CD4-positive, alpha-beta T cell treated with Interleukin-21 for 1 hour (primary cell): ENCODE measurements at places on chromosomes 2 and 18.

DNA sequence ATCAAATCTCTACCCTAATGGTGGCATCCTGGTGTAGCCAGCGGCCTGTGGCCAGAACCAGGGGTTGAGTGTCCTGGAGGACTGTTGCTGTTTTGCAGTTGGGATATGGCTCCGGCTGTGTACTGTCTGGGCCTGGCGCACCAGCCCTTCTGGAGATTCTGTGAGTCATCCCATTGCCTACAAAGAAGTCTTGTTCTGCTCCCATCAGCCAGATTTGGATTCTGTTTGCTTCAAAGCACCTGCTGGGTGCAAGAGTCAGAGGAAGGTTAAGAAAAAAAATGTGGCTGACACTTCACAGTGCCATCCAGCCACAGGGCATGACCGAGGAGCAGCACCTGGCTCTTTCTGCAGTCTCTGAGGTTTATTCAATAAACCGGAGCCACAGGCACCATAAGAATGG, 41.0 kb upstream of the ASAP2 start:
- DNase-seq, result no peak

DNA sequence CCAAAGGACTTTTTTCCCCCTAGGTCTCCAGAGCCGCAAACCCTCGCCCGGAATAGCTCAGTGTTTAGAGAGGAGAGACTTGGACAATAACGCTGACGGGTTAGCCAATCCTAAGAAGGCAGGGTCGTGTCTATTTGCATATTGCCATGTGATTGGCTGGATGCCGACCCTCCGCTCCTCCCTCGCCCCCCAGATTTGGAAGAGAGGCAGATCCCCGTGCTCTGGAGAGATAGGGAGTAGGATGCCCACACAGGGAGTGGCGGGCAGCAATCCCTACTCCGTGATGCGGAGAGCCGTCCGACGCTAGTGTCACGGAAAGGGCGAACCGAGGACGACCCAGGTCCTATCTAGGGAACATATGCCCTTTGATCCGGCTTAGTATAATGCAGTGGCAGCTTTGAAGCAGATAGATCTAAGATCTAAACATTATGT, 1.4 kb downstream of the WNT6 start:
- DNase-seq, result no peak

GRCh38 chr2:140136366-140136765, 1356.2 kb upstream of the NXPH2 start:
- no peak for DNase-seq

DNA sequence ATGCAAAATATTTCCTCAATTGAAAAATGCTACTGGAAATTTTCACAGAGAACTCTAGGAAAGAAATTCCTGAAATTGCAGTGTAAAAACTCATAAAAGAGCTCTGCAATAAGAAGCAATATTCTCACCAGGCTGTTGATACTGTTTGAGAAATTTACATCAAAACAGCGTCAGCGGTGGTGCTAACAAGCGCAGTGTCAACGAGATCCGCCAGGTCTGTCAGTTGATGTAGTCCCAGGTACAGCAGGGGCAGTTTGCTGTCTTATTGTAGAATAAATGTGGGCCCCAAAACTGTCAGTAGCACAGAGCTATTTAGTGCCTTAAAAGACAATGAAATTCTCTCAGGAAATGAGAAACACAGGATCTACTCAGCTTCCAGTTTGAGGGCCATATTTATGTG, 611.2 kb downstream of the ARHGAP15 start:
- no peak for DNase-seq

DNA sequence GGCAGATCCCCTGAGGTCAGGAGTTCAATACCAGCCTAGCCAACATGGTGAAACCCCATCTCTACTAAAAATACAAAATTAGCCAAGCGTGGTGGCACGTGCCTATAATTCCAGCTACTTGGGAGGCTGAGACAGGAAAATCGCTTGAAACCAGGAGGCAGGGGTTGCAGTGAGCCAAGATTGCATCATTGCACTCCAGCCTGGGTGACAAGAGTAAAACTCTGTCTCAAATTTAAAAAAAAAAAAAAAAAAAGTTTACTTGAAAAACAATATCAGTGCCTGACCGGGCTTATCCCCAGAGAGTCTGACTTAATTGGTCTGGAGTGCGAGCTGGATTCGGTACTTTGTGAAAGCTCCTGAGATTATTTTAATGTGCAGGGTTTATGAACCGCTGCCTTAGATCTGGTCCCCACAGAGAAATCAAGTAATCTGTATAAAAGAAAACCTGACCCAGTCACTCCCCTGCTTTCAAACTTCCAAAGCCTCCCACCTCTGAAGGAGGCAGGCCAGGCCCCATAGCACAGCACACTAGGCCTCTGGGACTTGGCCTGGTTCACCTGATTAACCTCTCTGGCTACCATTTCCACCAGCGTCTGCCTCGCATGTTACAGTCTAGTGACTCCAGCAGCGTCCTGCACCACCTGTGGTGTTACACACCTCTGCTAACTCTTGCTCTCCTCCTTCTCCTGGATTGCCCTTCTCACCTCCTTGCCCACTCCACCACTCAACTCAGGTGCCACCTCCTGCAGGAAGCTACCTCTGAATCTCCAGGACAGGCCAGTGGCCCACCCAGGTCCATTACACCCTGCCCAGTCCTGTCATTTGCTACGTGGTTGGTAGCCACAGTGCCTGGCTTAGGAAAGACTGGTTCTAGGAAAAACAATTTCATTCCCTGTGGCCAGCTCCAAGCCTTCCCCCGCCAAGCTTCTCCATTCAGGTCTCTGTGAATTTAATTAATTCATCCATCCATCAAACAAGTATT, 114.3 kb upstream of the PPP1CB start:
- no peak for DNase-seq
